ENCODE measurements at places on chromosomes 3 and 15.

DNA sequence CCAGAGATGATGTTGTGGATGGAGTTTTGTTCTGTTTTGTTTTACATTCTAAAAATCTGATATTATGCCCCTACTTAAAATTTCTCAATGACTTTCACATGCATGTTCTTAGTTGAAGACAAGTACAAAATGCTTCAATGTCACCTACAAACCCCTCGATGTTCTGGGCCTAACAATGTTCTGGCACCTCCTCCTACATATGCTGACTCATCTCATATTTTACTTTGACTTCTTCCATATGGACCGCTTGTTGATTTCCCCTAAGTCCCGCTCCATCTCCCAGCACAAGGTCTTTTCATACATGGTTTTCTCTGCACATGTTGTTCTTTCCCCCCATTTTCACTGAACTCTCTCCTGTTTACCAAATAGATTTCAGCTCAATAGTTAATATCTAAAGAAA is 441.4 kb downstream of the CNTN6 start:
- no peaks in the 10 kb centered on the region for H3K36me3 ChIP-seq
- no peak for DNase-seq
- no peak overlapping the region for H3K27ac ChIP-seq
- H3K27me3 ChIP-seq: no peaks in the 10 kb centered on the region

DNA sequence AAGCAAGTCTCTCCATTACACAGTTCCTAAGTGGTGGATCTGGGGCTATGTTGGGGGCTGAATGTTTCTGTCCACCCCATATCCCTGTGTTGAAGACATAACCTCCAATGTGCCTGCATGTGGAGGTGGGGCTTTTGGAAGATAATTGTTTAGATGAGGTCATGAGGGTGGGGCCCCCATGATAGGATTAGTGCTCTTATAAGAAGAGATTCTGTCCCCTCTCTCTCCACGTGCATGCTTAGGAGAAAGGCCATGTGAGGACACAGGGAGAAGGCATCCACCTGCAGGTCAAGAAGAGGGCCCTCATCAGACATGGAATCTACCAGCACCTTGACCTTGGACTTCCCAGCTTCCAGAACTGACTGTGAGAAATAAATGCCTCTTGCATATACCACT is 231.0 kb upstream of the CHRNA7 start:
- no peak overlapping the region for H3K4me3 ChIP-seq
- H3K36me3 ChIP-seq: no peaks in the 10 kb centered on the region
- no peaks in the 10 kb centered on the region for H3K4me1 ChIP-seq
- no peak overlapping the region for H3K27ac ChIP-seq
- DNase-seq: no peak

GRCh38 chr15:46946953-46947352 is 770.4 kb upstream of the SEMA6D start:
- no peaks in the 10 kb centered on the region for H3K4me1 ChIP-seq
- no peak overlapping the region for H3K27ac ChIP-seq
- no peak for DNase-seq
- H3K36me3 ChIP-seq: no peaks in the 10 kb centered on the region
- H3K27me3 ChIP-seq: no peaks in the 10 kb centered on the region
- no peak overlapping the region for H3K4me3 ChIP-seq

DNA sequence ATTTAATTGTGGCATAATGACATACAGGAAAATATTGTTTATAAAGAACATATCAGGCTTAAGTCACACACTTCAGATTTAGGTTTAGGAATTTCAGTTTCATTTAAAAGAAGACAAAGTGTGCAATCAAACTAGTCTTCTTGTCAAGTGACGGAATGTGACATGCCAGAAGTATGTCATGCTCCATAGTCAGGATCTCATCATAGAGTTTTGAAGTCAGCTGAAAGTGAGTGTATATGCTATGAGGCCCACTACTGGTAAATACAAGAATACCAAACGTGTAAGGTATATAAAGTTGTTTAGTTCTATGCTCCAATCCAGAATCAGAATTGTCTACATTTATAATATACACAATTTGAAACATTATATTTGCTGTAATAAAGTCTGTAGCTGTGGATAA is 988.4 kb downstream of the TBL1XR1 start:
- no peak overlapping the region for H3K27ac ChIP-seq
- no peaks in the 10 kb centered on the region for H3K36me3 ChIP-seq
- H3K4me1 ChIP-seq: no peaks in the 10 kb centered on the region
- no peaks in the 10 kb centered on the region for H3K27me3 ChIP-seq
- DNase-seq: no peak

DNA sequence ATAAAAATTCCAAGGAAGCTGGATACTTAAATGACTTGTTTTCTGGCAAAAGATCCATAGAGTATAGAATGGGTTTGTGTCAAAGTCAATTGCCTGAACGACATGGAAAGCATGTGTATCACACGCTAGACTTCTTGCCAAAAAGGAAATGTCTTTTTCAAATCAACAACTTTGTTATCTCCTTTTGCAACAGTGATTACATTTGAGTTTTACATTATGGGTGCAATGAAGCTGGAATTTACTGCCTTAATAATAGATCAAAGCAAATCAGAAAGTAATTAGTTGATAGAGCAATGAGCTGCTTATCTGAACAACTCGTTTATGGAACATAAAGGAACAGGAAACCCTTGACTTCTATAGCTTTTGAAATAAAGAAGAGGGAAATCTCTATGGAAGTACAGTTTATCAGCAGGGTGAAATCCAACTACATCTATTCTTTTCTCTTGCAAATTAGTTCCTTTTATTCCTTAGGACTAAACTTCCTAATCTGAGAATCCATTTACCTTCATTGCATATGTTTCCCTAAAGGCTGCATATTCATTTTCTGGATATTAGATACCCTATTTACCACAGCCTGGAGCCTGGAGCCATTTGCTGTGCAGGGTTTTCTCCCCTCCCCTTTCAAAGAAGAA is 415.1 kb upstream of the NECTIN3 start:
- H3K36me3 ChIP-seq: no peaks in the 10 kb centered on the region
- H3K27ac ChIP-seq: no peak overlapping the region
- DNase-seq: no peak
- H3K27me3 ChIP-seq: no peaks in the 10 kb centered on the region
- no peak overlapping the region for H3K4me3 ChIP-seq

GRCh38 chr3:195736866-195737490 is 16.2 kb downstream of the MUC20 start:
- no peaks in the 10 kb centered on the region for H3K36me3 ChIP-seq
- H3K4me3 ChIP-seq: no peak overlapping the region
- no peak for DNase-seq

DNA sequence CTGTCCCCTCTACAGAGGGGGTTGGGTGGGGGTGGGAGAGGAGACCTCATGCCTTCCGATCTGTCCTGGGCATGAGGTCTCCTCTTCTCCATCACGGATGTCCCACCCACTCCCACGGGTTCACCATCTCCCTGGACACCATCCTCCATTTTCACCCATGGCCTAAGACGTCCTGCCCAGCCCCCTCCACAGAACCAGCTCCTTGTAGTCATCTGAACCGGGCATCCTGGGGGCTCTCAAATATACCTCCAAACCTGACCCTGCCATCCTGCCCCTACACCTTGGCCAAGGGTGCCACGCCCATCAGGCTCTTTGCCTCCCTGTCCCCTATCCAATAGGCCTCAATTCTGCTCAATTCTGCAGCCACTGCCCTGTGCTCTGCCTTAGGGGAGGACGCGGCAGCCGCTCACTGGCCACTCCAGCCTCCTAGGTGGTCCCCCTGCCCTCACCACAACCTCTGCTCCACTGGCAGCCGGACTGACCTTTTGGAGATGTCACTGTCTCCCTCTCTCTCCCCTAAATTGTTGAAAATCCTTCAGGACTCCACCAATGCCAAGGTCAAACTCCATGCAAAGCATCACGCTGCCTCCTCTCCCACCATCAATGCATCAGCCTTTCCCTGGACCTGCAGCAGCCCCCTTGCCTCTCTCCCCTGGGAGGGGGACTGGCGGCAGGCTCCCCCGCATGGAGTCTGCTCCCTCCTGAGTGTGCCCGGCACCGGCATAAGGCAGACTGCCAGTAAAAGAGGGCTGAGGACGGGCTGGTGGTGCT is 9.4 kb upstream of the ANPEP start:
- DNase-seq: no peak
- H3K4me1 ChIP-seq: peaks cover 91% of the 10 kb centered on the region
- peak overlapping the region; percentile 93 for H3K27ac ChIP-seq
- H3K36me3 ChIP-seq: no peaks in the 10 kb centered on the region
- no peaks in the 10 kb centered on the region for H3K27me3 ChIP-seq

- H3K4me3 ChIP-seq: no peak overlapping the region
- DNase-seq: peak; percentile 64
- peaks cover 27% of the 10 kb centered on the region for H3K4me1 ChIP-seq
- no peak overlapping the region for H3K27ac ChIP-seq
Observed at GRCh38 chr15:58489289-58490085, 57.7 kb downstream of the LIPC start.

DNA sequence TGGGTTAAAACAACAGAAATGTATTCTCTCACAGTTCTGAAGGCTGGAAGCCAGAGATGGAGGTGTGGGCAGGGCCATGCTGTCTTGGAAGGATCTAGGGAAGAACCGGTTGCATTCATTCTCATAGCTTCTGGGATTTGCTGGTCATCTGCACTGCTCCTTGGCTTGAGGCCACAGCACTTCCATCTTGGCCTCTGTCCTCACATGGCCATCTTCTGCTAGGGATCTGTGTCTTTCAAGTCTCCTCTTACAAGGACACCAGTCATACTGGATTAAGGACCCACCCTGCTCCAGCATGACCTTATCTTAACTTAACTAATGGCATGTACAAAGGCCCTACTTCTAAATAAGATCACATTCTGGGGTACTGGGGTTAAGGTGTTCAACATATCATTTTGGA is 47.7 kb downstream of the RPLP1 start:
- no peaks in the 10 kb centered on the region for H3K27me3 ChIP-seq
- no peaks in the 10 kb centered on the region for H3K4me1 ChIP-seq
- H3K4me3 ChIP-seq: no peak overlapping the region
- H3K27ac ChIP-seq: no peak overlapping the region
- no peak for DNase-seq

- no peak for DNase-seq
- no peaks in the 10 kb centered on the region for H3K27me3 ChIP-seq
- no peak overlapping the region for H3K4me3 ChIP-seq
- H3K27ac ChIP-seq: no peak overlapping the region
Observed at GRCh38 chr3:133827684-133828083, 22.1 kb downstream of the SRPRB start.

- no peak overlapping the region for H3K27ac ChIP-seq
- DNase-seq: no peak
- peaks cover 20% of the 10 kb centered on the region for H3K4me1 ChIP-seq
- H3K4me3 ChIP-seq: no peak overlapping the region
Observed at GRCh38 chr3:108342837-108343486, 46.6 kb downstream of the HHLA2 start.

- no peak overlapping the region for H3K27ac ChIP-seq
- no peaks in the 10 kb centered on the region for H3K4me1 ChIP-seq
- no peak overlapping the region for H3K4me3 ChIP-seq
- no peaks in the 10 kb centered on the region for H3K27me3 ChIP-seq
- no peak for DNase-seq
Observed at GRCh38 chr3:134753999-134754742, 40.9 kb upstream of the EPHB1 start.

GRCh38 chr3:10443272-10444109 is 61.9 kb downstream of the ATP2B2 start:
- H3K4me3 ChIP-seq: no peak overlapping the region
- no peaks in the 10 kb centered on the region for H3K27me3 ChIP-seq
- H3K27ac ChIP-seq: no peak overlapping the region
- no peaks in the 10 kb centered on the region for H3K36me3 ChIP-seq
- DNase-seq: no peak

GRCh38 chr3:157865352-157866000 is 240.7 kb downstream of the SHOX2 start:
- H3K27ac ChIP-seq: no peak overlapping the region
- no peaks in the 10 kb centered on the region for H3K27me3 ChIP-seq
- no peaks in the 10 kb centered on the region for H3K36me3 ChIP-seq
- DNase-seq: peak; percentile 10

- no peaks in the 10 kb centered on the region for H3K4me1 ChIP-seq
- DNase-seq: no peak
- no peak overlapping the region for H3K27ac ChIP-seq
- no peaks in the 10 kb centered on the region for H3K36me3 ChIP-seq
- H3K4me3 ChIP-seq: no peak overlapping the region
Observed at GRCh38 chr3:47259114-47259513, 23.5 kb downstream of the KIF9 start.

DNA sequence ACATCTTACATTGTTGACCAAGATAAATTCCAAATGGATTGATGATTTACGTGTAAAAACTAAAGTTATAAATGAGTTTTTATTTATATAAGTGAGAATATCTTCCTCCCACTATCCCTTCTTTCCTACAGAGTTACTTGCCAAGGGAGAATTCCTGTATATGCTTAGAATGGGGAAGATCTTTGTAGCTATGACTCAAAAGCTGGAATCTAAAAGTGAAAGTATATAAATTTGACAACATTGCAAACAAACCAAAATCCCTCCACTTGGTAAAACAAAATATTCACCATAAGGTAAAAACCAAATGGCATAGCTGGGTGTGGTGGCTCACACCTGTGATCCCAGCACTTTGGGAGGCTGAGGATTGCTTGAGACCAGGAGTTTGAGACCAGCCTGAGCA is 52.7 kb upstream of the GCNT3 start:
- H3K27me3 ChIP-seq: no peaks in the 10 kb centered on the region
- no peaks in the 10 kb centered on the region for H3K4me1 ChIP-seq

DNA sequence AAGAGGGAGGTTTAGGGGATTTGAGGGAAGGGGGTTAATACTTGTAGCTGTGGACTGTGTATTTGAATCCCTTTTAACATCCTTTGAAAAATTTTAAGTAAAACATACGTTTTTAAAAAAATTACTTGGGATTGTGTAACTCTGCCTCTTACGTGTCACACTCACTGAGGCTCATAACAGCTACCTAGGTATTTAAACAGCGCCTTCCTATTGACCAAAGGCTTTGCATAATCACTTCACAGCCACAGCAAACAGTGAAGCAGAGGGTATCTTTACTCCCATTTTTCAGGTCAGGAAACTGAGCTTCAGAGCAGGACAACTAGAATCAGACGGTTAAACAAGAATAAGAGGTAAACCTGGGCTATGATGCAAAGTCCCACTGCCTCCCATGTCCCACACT is 95.9 kb downstream of the TLE3 start:
- no peak for DNase-seq
- H3K4me3 ChIP-seq: no peak overlapping the region
- H3K36me3 ChIP-seq: no peaks in the 10 kb centered on the region
- H3K4me1 ChIP-seq: no peaks in the 10 kb centered on the region

GRCh38 chr3:170953736-170954135 is 45.3 kb upstream of the EIF5A2 start:
- no peaks in the 10 kb centered on the region for H3K4me1 ChIP-seq
- no peaks in the 10 kb centered on the region for H3K27me3 ChIP-seq
- H3K36me3 ChIP-seq: no peaks in the 10 kb centered on the region

DNA sequence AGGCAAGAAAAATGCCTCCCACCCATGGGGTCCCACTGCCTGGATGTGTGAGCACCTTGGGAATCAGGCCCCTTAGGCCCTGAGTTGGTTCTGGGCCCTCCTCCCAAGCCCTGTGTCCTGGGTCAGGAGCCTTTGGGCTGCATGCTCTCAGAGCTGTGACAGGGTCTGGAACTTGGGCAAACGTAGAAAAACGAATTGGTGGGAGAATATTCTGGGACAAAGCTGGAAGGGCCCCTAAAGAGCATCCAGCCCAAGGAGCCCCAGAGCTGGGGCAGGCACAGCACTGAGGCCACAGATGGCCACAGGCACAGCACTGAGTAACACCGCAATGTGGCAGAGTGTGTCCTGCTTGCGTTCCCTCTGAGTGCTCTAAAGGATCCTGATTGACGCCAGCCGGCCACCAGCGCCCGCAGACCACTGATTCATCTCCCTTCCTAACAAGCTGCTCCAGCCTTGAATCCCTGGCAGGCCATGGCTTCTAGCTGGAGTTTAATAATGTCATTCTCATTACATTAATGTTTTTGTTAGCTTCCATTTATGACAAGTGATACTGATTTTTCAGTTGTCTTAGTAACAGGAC is 18.6 kb upstream of the SEC13 start:
- no peak for DNase-seq

All from CD14-positive monocyte (primary cell).